Epithelial cell of prostate (primary cell): ENCODE measurements at places on chromosomes 1 and 21.

DNA sequence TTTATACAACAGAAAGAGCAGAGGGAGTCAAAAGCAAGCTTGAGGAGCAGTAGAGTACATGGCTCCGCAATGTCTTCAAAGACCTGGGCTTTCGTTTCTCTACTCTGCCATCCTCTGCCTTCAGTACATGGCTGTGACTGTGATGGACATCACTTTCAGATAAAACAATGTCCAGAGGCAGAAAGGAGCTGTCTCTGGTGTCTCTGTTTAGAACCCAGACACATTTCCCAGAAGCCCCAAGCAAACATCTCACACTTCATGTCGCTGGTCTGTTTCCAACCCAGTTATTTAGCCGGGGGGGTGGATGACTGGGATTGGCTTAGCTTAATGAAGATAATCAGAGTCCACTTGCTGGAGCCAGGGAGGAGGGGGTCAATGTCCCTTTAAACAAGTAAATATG, 25.6 kb downstream of the SGIP1 start:
- DNase-seq = no peak

DNA sequence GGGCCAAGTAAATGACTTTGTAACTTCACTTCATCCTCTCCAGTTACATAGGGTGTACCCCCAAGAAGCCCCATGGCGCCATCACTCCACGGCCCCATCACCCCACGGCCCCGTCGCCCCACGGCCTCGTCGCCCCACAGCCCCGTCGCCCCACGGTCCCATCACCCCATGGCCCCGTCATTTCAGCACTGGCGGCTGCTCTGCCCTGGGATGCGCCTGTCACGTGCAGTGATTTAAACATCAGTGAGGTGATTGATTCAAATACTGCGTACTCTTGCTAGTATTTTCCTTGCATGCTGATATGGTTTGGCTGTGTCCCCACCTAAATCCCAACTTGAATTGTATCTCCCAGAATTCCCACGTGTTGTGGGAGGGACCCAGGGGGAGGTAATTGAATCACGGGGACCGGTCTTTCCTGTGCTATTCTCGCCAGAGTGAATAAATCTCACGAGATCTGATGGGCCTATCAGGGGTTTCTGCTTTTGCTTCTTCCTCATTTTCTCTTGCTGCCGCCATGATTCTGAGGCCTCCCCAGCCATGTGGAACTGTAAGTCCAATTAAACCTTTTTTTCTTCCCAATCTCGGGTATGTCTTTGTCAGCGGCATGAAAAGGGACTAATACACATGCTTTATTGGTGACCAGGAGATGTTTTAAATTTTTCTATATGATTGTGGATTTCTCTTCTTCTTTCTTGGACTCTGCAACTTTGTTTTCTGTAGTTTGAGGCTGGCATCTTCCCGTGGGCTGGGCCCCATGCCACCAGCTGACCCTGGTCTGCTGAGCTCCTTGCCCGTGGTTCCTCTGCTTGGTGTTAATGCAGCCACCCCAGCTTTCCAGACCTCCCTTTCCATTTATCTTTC, 50.1 kb upstream of the PCBP3 start:
- no peak for DNase-seq

- DNase-seq = no peak
These were observed 71.6 kb downstream of the SH3BGR start for GRCh38 chr21:39523399-39523798.

- no peak for DNase-seq
These were observed 66.5 kb upstream of the RAVER2 start for GRCh38 chr1:64678366-64678765.

DNA sequence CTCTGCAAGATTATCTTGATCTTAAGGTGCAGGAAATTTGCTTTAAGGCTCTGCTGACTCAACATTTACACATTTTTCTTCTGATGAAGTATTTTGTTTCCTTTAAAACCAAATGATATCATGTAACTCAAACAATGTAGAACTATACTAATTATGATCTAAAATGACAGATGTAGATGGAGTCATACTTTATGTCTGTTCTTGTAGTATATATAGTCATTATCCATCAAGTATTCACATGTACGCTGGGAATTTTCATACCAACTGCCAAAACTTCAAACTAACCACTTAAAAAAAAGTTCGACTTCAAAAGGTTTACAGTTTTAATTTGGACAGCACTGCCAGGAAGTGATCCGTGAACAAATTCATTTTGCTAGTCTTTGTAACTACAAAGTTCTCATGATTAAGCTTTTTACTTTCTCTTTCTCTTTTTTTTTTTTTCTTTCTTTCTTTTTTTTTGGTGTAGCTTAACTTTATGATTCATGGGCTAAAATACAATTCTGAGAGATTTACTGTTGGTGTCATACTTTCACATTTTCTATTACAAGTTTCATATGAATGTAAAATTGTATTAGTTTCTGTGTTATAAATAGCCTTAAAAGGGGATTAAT, 509.0 kb upstream of the CXADR start:
- DNase-seq = peak; percentile 48

DNA sequence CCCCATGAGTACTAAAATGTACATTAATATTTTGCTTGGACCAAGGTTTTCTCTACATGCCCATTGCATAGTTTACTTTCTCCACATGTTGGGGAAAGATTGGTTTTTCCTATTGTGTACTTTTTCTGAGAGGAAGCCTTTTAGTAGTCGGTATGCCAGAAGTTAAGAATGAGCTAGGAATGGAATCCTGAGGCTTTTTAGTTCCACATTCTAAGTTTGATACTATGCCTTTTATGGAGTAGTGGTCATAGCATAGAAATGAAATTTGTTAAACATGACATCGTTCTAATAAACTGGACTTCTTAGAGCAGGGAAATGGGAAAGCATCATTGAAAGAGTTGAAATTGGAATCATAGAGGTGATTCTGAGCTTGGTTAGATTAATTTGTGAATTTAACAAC, 64.3 kb downstream of the BCL9 start:
- DNase-seq = no peak

DNA sequence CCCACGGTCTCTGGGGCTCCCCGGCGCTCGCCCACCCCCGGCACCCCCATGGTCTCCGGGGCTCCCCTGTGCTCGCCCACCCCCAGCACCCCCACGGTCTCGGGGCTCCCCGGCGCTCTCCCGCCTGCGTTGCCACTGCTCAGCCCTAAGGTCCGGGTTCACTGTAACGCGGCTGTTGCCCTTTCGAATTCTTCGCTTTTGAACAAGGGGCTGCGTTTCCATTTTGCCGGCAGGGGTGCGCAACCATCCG, 5.2 kb upstream of the FTCD start:
- no peak for DNase-seq

- DNase-seq = no peak
These were observed 52.0 kb downstream of the PRDX6 start for GRCh38 chr1:173529106-173529505.

- DNase-seq = no peak
These were observed 105.6 kb downstream of the EPHB2 start for GRCh38 chr1:22816067-22816775.

DNA sequence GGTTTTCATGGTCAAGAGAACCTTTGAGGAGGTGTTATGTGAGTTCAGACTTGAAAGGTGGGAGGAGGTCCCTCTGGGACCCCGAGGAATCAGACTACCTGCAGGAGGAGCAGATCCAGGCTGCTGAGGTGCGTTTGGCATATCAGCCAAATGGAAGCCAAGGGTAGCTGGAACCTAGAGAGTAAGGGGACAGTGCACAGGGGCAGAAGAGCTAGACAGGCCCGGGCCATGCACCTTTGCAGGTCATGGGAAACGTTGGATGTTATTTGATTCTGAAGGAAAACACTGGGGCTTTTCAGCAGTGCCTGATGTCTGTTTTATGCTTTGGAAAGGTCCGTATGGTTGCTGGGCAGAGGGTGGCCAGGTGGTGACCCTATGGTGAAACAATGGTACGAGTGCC, 169.2 kb downstream of the PGBD5 start:
- DNase-seq = no peak

DNA sequence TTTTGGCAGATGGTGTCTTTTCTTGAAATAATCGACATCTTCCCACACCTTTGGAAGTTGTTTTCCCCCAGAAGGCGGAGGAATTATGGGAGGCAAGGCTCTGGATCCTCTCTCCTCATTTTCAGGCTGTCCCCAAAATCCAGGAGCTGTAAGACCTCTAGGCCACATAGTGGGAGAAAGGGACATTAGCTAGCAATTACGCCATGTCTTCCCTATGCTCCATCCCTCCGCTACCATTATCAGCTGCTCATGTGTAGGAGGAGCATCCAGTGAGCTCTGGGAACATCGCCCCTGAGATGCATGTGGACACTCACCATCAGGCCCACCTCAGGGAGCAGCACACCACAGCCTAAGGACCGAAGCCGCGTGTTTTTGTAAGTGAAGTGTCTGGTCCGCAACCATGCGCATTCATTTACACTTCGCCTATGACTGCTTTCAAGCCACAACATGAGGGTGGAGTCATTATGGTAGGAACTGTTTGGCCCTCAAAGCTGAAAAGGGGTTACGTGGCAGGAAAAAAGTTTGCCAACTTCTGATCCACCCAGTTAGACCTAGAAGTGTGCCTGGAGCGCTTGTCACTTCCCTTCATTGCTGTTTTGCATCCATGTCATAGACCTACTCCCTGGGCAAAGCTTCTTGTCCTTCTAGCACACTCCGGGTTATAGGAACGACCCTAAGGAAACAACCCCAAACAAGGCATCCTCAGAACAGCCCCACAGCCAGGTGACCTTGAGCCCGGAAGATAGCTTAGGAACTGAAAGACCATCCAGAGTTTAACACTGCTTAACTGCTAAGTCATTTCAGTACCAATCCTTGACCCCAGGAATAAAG, 85.5 kb downstream of the C1orf94 start:
- DNase-seq = no peak

DNA sequence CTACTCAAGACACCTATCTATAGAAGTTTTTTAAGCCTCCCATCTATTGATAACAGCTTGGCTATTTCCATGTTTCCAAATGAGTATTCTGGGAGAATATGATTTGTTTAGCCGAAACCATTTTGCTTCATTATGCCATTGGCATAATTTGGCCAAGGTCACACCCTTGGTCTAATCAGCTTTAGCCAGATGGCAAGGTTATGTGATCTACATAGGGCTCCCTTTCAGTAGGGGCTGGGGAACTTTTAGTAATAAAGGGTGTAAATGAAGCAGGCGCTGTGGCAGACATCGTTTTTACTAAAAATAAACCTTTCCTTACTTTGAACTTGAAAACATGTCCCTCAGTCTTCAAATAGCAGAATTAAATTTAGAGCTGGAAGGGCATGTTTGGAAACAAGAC, 3.0 kb upstream of the PDC start:
- no peak for DNase-seq

- DNase-seq = no peak
These were observed 2.2 kb upstream of the SPRR4 start for GRCh38 chr1:152968248-152968647.

DNA sequence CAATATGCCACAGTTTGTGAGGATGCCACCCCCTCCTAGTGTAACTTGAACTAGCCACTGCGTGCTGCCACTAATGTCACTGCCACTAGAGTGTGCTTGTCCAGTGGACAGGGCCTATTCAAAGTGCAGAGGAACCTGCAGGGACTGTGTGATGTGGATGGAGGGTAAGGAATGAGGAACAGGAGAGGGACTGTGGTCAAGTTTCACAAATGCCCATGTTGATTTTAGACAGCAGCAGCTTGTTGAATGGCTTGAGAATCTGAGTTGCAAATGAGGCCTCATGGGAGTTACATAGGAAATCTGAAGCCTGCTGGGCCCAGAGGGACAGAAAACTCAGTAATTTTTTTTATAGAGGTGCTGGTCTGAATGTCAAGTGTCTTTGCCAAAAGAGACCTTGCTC, 112.3 kb downstream of the HHAT start:
- no peak for DNase-seq

GRCh38 chr1:229342656-229343569, at the start of gene CCSAP:
TSS of gene CCSAP (minus strand) at chr1:229343047. CDS start at chr1:229342465, 582 bp downstream.
- DNase-seq = no peak

DNA sequence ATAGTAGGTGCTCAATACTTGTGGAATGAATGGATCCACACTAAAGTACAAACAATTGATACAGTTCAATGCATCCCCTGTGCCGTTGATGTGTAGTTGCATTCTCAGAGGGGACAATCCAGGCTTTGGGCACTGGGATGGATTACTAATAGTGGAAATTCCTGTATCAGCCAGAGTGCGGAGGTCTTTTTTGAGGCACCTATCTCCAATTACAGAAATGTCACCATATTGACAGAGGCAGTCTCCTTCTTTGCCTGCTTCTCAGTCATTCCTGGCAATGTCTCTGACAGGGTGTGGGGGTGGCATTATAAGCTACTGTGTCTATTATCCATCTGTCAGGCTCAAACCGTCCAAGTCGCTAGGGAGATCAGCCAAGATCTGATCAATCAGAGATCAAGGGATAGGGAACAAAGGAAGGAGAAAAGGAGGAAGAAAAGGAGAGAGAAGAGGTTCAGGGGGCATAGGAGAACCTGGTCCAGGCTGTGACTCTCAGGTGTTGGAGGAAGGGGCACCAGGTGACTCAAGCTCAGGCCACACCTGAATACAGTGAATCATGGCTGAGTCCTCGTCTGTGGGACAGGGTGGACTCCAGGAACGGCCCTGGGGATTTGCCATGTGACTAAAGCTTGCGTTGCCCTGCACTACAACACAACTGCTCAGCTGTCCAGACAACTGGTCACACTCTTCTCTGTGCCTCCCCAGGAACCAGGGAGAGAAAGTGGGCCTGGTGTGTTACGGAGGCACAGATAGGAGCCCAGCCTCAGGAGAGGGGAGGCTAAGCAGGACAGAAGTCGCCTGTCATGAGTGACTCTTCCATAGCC, 3.4 kb upstream of the LAMB3 start:
- peak; percentile 95 for DNase-seq

DNA sequence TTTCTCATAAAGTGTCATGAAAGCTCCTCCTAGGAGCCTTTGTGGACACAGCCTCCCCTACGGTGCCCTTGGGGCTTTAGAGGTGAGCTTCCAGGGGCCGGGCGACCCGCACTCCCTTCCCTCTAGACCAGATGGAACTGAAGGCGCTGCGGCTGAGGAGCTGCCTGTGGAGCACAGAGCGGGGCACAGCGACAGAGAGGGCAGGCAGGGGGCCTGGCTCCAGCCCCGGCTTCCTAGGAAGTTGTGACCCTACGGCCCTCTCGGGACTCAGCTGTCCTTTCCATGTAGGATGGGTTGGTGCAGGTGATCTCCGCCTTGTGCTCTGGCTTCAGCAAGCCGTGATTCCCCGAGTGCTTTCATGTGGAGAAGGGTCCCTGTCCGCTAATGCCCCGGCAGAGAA, 23.6 kb upstream of the NEK2 start:
- no peak for DNase-seq

DNA sequence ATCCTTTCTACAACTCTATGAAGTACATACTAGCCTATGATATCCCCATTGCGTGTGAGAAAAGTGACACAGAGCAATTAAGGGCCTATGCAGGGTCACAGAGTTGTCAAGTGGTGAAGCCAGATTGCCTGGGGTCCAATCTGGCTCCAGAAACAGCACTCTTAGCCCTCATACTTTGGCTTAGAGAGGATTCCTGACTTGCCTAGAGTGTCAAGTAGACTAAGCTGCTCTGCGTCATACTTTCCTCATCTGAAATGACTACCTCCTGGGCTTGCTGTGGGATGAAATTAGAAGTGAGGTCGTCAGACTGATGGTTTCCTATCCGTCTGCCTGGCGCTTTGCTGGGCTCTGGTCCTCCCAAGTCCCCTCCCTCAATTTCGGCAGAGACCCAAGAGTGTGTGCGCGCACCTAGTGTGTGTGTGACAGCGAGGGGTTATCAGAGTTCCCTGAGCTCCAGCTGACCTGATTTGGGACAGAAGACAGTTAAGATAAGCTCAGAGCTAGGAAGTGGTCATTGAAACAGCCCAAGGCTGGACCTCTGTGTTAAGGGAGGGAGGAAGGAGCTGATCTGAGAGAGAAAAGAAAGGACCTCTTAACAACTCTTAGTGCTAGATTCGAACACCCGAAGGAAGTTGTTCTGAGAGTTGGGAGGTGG, 5.4 kb upstream of the NUAK2 start:
- no peak for DNase-seq

- no peak for DNase-seq
These were observed 60.8 kb upstream of the SLC35F3 start for GRCh38 chr1:233843525-233844204.
